ENCODE measurements at places on chromosomes 1 and 21.

- DNase-seq: no peak
Observed at GRCh38 chr21:39976800-39977199, 109.6 kb downstream of the PCP4 start.

GRCh38 chr1:85330711-85331290 lies 54.4 kb upstream of the BCL10 start:
- DNase-seq: no peak

GRCh38 chr21:44552136-44552535 lies 831 bp upstream of the KRTAP10-2 start:
- no peak for DNase-seq

DNA sequence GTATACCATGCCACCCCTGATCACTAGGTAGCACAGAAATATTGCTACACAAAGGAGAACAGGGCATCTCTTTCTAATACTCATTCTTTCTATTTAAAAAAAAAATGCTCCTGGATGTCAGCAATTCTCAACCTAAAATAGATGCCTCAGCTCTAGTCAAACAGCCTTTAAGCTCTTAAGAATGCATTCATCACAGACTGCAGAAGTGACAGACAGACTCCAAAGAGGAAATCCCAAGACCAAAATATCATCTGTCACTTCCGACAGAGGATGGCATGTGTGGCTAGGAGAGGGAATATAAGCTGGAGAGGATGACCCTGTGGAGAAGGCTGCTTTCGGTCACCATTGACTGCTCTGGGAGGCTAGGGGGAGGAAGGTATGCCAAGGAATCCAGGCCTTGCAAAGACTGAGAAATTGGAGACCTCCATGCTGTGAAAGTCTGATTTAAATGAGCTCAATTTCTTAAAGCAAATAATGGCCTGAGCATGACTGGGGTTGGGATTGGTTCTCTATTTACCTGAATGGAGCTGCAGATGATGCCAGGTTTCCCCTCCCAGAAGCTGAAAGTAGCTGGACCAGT lies 277.4 kb downstream of the BRINP2 start:
- DNase-seq: no peak

- no peak for DNase-seq
Observed at GRCh38 chr1:66542314-66542713, 8.4 kb downstream of the SGIP1 start.

DNA sequence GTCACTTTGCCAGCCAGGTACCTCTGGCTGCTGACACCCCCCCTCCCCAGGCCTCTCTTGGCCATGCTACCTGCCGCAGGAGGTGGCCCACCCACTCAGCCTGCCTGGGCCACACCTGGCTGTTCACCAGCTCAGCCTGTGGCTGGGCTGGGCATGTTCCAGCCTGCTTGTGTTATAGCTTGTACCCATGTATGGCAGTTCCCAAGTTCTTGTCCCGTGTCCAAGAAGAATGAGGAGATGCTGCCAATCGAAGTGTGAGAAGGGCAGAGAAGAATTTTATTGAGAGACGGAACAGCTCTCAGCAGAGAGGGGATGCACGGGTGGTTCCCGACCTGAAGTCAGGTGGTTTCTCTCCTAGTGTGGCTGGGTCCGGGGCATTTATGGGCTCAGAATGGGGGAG lies 3.9 kb upstream of the MMEL1 start:
- DNase-seq: no peak

- no peak for DNase-seq
Observed at GRCh38 chr1:233627376-233627775, 13.5 kb downstream of the KCNK1 start.

- no peak for DNase-seq
Observed at GRCh38 chr1:106266786-106267185, 789.7 kb upstream of the PRMT6 start.

DNA sequence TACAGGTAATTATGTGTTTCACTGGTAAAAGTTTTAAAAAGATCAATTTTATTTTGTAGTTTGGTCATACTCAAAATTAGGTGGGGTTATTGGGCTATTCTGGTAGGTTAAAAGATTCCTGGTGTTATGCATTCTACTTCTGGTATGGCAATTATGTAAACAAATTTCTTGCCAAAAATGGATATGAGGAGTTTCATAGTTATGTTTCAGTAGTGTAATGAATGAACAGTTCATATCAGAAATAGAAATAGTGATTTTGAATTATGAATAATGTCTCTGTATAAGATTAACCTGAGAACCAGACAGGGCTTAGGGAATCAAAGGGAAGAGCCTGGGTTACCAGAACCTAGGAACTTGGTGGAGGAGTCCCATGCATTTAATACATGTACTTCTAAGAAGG lies 15.9 kb downstream of the ATF6 start:
- no peak for DNase-seq

DNA sequence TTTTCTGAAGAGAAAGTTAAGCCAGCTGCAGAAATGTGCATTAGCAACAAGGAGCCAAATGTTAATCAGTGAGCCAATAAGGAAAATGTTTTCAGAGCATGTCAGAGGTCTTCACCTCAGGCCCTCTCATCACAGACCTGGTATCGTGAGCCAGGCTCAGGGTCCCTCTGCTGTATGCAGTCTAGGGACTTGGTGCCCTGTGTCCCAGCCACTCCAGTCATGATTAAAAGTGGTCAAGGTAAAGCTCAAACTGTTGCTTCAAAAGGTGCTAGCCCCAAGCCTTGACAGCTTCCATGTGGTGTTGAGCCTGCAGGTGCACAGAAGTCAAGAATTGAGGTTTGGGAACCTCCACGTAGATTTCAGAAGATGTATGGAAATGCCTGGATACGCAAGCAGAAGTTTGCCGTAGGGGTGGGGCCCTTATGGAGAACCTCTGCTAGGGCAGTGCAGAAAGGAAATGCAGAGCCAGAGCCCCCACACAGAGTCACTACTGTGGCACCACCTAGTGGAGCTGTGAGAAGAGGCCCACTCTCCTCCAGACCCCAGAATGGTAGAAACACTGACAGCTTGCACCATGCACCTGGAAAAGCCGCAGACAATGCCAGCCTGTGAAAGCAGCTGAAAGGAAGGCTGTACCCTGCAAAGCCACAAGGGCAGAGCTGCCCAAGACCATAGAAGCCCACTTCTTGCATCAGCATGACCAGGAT lies 1128.7 kb downstream of the AMY1C start:
- DNase-seq: no peak

DNA sequence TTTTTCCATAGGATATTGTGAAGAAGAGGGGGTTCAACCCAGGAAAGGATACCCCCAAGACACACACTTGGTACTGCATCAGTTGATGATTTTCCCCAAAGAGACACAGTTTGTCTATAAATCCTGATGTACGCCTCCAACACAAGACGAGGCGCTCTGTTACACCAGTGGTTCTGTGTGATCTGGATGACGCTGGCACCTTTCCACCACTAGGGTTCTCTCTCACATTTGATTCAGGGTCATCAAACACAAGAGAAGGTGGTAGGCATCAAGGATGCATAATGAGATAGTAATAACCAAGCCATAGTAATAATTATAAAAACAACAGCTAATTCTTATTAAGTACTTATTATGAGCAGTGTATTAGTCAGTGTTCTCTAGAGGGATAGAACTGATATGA lies 508.8 kb upstream of the ZP4 start:
- DNase-seq: no peak

- no peak for DNase-seq
Observed at GRCh38 chr1:100387657-100388350, 35.5 kb downstream of the CDC14A start.

GRCh38 chr1:222798116-222798515 lies 16.7 kb upstream of the DISP1 start:
- DNase-seq: no peak

GRCh38 chr1:214557952-214558735 lies 6.7 kb upstream of the PTPN14 start:
- DNase-seq: no peak

DNA sequence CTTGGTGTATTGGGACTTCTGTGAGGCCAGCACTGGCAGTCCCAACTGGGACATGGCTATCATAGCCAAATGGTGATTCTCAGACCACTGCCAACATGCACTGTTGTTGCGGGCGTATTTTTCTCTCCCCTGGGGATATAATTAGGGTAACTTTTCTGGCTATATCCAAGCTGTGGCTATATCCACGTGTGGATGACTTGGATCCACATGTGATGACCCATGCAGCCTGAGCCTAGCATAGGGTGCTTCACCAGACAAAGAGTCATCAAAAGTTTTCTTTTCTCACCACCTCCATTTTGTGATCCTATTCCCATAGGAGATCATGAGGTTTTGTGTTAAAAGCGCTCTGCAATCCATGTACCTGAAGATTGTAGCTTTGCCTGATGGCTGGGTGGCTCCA lies 51.2 kb upstream of the CSF3R start:
- DNase-seq: no peak
